ENCODE measurements at places on chromosomes 3 and 15.

- DNase-seq: no peak
Measured at GRCh38 chr3:160022068-160022467, 33.4 kb downstream of the IL12A start.

- no peak for DNase-seq
Measured at GRCh38 chr15:29289173-29289572, 19.6 kb upstream of the NSMCE3 start.

DNA sequence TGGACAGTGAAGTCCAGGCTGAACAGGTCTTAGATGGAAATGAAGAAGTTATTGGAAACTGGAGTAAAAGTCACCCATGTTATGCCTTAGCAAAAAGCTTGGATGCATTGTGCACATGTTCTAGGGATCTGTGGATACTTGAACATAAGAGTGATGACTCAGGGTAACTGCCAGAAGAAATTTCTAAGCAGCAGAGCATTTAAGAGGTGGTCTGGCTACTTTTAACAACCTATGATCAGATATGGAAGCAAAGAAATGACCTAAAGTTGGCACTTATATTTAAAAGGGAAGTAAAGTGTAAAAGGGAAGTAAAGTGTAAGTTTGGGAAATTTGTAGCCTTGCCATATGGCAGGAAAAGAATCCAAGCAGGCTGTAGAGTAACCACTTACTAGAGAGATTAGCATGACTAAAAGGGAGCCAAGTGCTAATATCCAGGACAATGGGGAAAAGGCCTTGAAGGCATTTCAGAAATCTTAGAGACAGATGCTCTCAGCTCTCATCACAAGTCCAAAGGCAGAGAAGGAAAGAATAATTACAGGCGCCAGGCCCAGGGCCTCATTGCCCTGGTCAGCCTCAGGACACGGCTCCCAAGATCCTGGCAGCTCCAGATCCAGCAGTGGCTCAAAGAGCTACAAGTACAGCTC lies 73.9 kb upstream of the KCNH8 start:
- no peak for DNase-seq

- no peak for DNase-seq
Measured at GRCh38 chr3:176584413-176585176, 612.7 kb downstream of the TBL1XR1 start.

GRCh38 chr3:50390508-50391224 lies 31.3 kb upstream of the TMEM115 start:
- peak; percentile 77 for DNase-seq

DNA sequence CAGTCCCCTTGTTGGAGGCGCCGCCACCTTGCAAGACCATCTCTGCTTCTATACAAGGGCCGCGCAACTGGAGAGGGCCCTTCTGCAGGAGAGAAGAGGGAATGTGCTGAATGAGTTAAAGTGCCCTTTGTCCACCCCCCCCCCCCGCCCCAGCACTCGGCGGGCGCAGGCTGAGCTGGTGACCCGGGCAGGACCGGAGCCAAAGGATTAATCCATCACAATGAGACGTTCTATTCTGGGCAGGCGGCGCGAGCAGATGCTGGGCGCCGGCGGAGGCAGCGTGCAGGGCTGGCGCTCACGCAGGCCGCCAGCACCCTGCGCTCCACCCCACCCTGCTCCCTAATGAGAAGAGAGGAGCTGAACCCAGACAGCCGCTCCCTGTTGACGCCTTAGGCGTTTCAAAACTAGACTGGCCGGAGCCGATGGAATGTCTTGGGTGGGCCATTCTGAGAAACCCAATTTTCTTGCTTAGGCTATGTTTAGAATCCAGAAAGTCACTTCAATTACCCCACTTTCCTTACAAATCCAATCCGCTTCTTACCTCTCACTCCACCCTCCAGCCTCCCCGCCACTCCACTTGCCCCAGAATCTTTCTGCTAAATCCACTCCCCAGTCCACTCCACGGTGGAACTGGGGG lies 32.9 kb downstream of the GJD2 start:
- DNase-seq: peak; percentile 65

GRCh38 chr3:195893516-195893915 lies 14.8 kb downstream of the TNK2 start:
- DNase-seq: no peak

DNA sequence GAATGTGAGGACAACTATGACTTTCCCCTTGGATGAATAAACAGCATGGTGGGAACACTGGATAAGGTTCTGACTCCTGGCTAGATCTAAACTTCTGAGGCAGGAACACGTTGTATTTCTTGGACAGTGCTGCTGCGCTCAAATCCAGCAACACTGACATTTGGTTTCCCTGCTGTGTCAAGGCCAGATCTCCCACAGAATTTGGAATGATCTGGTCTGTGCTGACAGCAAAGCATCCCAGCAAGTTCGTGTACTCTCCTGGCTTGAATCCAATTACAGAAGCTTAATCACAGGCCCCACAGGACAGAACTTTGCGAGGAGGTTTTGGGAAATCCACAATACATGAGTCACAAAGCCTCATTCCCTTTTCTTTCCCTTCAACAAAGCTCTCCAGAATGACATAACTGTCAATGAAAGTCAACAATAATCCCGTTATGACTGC lies 92.5 kb downstream of the ADAMTS9 start:
- no peak for DNase-seq

DNA sequence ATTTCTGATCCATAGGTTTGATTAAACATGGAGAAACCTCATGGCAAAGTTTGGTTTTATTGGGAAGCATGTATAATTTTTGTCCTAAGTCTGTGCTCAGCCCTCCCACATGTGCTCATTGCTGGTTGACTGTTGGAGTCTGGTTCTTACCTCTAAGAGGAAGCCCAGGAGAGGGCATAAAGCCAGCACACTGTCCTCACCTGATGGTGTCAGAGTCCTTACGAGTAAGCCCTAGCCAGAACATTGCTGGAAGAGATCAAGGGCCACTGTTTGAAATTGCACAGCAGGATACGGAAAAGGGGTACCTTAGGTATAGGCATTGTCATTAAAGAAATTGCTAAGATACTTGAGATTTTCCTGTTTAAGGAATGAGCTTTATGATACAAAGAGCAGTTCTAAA lies 21.3 kb downstream of the MLH1 start:
- DNase-seq: no peak

DNA sequence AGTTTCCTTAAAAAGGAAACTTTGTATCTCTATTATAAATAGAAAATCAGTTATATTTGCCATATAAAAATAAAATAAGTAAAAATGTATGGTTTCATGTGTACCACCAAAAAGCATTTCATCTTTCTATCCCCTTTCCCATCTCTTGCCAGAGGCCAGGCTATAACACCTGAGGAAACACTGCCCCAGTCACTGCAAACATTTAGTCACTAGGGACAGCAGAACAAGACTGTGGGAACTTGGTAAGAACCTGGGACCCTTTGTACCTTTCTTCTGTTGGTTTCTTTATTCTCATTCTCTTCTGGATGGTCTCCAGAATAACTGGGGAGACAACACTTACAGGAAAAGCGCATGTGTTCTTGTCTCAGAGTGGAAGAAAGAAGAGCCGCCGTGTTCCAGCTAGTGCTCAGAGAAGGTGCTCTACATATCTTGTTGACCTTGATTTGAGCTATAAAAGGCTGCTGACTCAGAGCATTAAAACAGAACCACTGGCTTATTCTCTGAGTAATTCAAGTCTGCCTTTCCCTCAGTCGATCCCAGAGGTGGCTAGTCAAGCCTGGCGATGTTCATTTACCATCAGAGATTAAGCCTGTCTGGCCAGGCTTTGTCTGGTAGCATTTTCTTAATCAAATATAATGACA lies 361.6 kb downstream of the RBMS3 start:
- no peak for DNase-seq

- DNase-seq: no peak
Measured at GRCh38 chr15:41984622-41985021, 12.3 kb upstream of the EHD4 start.

GRCh38 chr15:94445566-94446160 lies 214.3 kb downstream of the MCTP2 start:
- DNase-seq: no peak

GRCh38 chr15:28873585-28874190 lies 12.1 kb upstream of the APBA2 start:
- DNase-seq: no peak

DNA sequence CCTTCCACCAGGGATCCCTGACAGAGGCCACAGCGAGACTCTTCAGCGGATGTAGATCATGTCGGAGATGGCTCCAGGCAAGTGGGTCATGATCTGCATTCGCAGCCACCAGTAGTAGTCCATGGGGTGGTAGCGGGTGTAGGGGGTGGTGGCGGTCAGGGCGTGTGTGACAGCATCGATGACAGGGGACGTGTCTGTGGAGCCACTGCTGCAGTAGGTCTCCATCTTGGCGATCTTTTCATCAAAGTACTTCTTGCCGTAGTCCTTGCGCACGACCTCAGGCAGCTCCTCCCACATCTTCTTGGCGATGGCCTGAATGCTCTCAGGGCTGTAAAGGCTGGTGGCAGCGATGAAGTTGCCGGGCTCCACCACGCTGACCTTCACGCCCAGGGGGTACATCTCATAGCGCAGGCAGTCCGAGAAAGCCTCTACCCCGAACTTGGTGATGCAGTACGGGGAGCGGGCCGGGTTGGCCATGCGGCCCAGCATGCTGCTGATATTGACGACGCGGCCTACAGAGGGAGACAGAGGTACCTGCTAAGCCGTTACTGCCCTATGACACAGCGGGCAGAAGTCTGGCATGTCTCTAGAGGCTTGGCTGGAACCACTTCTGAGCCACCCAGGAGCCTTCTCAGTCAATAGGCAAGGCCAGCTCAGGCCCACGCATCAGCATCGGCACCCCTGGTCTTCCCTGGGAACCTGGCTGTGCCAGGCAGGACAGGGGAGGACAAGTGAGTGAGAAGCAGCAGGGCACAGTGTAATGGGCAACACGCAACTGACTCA lies 43.7 kb downstream of the BDH1 start:
- no peak for DNase-seq

- DNase-seq: no peak
Measured at GRCh38 chr3:23928524-23928923, 11.6 kb downstream of the RPL15 start.

- DNase-seq: no peak
Measured at GRCh38 chr3:149816986-149817385, 4.0 kb downstream of the RNF13 start.

DNA sequence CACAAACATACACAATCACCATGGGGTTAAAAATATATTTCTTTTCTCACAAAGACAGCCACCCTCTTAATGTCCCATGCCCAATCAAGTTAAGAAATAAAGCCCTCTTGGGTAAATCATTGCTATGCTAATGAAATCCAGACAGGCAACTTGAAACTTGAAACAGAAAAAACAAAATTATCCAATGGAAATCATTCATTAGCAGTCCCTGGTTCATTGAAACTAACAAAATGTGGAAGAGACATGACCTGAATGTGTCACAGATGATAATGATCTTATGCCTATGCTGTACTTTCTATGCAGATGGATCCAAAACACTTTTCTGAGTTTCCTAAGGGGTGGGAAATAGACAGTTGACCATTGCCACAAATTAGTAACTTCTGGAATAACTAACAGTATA lies 983.7 kb downstream of the MCTP2 start:
- DNase-seq: no peak

GRCh38 chr3:119676020-119676419 lies 1.2 kb downstream of the COX17 start:
- no peak for DNase-seq

- DNase-seq: no peak
Measured at GRCh38 chr3:120772081-120772480, 29.5 kb downstream of the GTF2E1 start.

DNA sequence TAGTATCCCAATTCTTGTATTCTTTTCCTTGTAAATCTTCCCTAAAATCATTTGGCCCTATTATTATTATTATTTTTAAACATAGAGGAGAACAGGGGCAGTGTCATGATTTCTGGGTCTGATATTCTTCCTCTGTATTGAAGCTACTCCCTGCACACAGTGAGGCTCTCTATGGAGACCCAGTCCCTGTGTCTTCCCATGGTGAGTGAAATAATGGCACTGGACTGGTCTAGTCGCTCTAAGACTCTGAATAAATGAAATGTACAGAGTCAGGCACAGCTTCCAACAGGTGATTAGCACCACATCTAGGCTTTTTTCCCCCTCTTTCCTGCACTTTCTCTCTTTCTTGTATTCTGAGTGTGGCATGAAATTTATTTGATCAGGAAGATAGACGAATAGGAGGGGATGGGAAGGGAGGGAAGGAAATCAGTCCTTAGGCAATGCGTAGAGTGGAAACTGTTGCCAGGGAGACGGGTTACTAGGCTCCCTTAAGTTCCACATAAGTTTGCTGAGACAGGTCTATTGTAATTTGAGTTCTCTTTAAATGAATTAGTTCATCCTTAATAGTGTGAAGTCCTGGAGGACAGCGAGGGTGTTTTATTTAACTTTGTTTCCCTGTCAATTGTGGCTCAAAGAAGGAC lies 49.0 kb upstream of the NDN start:
- DNase-seq: peak; percentile 9

DNA sequence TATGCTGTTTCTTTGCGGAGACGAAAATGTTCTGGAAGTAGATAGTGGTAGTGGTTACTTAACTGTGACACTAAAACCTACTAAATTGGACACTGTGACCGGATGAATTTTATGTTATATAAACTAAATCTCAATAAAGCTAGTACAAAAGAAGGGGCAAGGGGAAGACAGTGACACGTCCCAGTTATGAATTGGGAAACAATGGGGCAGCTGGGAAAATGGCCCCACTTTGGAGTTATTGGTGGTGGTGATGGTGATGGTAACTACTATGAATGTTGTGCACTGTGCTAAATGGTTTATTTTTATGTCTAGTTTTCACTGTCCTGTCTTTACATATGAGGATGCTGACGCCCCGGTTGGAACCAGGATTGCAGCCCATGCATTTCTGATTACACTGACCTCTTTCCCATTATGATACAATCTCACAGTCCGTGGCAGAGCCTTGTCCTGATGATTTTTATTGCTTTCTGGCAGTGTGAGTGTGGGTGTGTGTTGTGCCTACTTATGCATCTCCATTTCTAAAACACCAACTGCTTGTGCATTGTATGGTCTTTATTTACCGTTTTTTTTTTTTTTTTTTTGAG lies 192.0 kb downstream of the FNDC3B start:
- DNase-seq: no peak

GRCh38 chr15:63323798-63324563 lies 46.6 kb downstream of the APH1B start:
- DNase-seq: no peak

GRCh38 chr3:45878124-45878523 lies 8.2 kb upstream of the CCR9 start:
- DNase-seq: no peak

- DNase-seq: no peak
Measured at GRCh38 chr15:89820666-89821611, 6.3 kb upstream of the ANPEP start.

GRCh38 chr15:66829551-66830121 lies 127.6 kb downstream of the SMAD6 start:
- DNase-seq: no peak

DNA sequence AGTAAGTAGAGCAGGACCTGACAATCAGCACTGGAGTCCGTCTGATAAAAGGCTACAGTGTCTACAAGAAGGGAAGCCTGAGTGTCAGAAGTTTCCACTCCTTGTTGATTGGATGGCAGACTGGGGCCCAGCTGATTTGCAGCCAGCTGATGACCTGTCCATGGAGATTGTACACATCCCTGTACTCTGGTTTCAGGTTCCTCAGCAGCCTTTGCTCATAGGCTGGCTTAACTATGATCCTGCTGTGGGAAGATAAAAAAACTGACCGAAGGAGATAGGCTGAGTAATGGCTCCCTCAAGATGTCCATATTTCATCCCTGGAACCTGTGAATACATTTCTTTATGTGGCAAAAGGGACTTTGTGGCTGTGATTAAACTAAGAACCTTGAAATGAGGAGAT lies 11.7 kb upstream of the LACTB start:
- DNase-seq: no peak

Measured in NCI-H1105 treated with DMSO at 0.1 percent for 48 hours (cell line).